ENCODE measurements at places on chromosomes 4 and X.

DNA sequence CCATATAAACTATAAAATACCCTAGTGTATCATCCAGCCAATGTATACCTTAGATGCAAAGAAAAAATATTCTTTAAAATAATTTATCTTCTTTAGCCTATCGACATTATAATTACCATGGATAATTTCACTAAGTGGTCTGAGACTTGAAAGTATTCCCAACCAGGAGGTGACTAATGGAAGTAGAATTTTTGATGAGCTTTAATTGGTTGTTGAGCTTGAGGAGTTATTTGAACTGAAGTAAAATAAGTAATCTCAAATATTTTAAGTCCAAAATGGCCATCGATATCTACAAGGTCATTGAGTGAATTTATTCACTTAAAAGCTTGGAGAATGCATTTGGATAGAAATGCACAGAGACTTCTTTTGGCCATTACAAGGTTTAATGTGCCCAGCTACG lies 436.2 kb downstream of the TLL1 start:
- DNase-seq: no peak

DNA sequence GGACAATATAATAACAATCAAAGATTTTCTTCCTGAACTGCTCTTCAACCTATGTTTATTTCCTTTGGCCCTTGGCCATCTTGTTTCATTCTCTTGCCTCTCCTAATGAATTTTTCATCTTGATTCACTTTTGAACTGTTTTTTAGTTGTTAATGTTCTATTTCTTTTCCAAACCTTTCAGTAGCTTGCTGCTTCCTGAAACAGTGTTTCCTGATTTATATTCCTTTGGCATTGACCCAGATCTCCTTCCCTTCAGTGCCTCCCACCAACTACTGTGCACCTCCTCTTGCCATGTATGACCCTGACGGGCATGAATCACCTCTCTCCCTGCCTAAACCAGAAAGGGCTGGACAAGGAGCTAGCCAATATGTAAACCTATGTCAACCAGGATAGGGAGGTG lies 25.6 kb upstream of the SPP1 start:
- no peak for DNase-seq

DNA sequence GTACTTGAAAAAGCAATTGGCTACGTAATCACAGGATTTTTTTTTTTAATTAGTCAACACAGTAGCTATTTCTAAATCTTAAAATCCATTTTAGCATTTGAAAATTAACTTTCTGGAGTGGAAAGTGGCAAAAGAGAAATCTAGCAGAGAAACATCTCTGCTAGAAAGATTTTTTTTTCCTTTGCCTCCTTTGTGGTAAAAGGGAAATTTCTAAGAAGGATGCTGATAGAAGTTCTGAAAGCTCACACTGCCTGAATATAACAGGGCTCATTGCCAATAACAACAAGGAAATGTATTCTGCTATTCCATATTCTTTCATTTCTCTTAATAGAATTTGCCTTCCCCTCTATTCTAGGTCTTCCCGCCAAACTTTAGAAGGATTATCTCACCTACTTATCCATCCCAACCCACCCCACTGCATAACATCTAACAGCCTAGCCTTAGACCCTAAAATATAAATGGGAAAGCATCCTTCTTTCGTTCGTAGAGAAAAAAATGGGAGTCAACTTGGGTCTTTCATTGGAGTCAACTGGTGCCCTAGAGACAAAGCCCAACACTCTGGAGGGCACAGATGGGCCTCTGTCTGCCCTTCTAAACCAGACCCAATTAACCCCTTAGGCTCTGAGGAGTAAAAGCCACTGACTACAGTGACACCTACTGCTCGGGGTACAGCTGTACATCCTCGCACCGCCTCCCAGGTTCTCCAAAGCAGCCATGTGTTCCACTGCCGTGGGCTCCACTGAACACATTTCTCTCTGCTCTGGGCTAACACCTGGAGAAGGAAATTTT lies 103.9 kb downstream of the MAML3 start:
- DNase-seq: peak; percentile 42

- DNase-seq: no peak
Measured at GRCh38 chrX:31165241-31166035, 93.6 kb upstream of the FTHL17 start.

- no peak for DNase-seq
Measured at GRCh38 chr4:16212138-16212782, 14.0 kb downstream of the TAPT1 start.

- no peak for DNase-seq
Measured at GRCh38 chr4:92451782-92452181, 148.0 kb downstream of the GRID2 start.
